ENCODE measurements at places on chromosomes 2 and 18.

DNA sequence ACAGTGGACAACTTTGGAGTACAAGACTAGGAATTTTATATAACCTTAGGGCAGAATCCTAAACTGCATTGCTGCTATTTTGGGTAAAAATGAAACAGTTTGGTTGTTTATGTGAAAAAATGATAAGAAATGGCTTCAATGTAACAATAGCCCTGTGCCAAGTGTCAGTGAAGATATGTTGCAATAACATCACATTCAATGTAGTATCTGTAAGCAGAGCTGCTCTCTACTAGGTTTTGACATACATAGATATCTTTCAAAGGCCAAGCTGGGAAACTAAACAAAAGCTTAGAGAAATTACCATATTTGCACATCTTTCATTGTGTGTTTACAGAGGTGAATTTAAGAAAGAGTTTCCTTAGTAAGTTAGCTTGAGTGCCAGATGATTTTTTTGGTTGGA is 135.0 kb upstream of the DOK6 start:
- no peak for DNase-seq

GRCh38 chr2:44793322-44793870 is 148.1 kb upstream of the SIX3 start:
- DNase-seq = no peak

- no peak for DNase-seq
Observed at GRCh38 chr2:216911886-216912285, 52.0 kb upstream of the TNP1 start.

- DNase-seq = no peak
Observed at GRCh38 chr2:22795287-22795866, 589.6 kb upstream of the KLHL29 start.

GRCh38 chr18:36559149-36559857 is 261.8 kb downstream of the FHOD3 start:
- DNase-seq = no peak

GRCh38 chr2:175755169-175755568 is 246.9 kb downstream of the LNPK start:
- DNase-seq = no peak

DNA sequence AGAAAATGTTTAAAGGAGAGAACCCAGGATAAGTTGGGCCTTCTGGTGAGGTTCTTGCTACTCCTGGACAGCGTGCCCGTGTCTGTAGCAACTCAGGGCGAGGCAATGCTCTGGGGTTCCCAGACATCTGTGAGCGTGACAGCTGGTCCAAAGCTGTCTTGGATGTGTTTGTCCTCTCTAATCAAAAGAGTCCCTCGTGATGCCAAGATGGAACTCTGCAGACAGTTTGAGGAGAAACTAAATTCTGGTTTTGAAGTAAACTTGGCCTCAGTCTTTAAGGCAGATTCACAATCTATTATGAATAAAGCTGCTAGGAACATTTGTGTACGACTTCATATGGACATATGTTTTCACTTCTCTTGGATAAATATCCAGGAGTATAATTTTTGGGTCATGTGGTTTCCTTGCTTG is 47.3 kb downstream of the TMEM17 start:
- DNase-seq = no peak
